ENCODE measurements at places on chromosomes 6 and 20.

- DNase-seq, result no peak
These were observed 187.1 kb downstream of the MYLK4 start for GRCh38 chr6:2563635-2564034.

DNA sequence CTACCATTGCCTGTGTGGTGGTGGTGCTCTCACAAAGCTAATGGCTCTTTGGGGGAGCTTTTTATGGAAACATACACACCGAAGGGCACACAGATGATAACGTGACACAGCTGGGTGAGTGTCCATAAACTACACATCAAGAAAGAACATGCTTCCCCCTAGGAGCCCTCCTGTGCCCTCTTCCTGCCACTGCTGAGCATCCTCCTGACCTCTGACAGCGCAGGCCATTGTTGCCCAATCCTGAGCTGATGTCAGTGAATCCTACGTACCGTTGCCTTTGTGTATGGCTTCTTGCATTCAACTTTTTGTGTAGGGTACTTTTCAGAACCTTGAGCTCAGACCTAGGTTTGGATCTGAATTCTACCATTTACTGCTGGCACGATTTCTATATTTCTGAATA lies 65.8 kb upstream of the SLC22A1 start:
- no peak for DNase-seq

DNA sequence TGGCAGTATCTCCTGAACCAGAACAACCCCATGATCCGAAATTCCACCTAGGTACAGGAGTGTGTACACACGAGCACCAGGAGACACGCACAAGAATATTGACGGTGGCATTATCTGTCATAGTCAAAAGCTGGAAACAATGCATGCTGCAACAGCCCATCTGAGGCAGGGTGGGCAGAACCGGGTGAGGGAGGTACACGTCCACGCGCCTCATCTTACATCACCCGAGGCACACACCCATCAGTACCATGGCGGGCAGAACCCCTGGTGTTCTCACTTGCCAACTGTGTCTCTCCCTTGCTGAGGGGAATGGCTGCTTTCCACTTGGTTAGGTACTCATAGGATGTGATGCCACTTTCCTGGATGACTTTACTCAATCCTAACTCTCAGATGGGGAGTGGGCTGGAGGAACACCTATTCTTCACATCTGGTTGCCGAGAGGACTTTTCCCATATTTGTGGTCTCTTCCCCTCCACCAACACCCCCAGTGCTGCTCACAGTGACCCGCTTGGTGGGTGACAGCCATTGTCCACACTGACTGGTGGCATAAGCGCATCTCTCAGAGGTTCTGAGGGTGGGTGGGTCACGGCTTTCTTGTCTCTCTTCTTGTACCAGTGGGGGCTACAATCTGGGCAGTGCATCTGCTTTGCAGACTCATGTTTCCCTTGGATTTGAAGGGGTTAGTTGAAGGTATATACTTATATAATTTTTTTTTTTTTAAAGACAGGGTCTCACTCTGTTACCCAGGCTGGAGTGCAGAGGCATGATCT lies 13.5 kb downstream of the PPP1R3G start:
- DNase-seq, result no peak

GRCh38 chr20:42721923-42722322 lies 467.8 kb downstream of the PTPRT start:
- DNase-seq, result no peak

DNA sequence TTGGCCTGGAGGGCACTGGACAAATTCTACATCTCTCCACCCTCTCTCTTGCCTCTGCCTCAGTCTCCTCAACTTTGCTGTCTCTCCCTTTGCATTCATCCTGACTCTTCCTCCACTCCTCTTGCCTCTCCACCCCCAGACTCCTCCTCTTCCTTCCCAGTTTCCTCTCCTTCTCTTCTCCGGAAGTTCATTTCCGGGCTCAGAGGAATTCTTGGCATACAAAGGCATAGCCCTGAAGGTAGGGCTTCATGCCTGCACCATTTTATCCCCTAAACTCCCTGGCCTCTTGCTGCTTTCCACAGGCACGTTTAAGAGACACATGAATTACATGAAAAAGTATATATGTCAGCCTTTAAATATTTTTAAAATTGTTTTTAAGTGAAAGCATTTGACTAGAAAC lies 10.6 kb downstream of the BFSP1 start:
- DNase-seq, result no peak

DNA sequence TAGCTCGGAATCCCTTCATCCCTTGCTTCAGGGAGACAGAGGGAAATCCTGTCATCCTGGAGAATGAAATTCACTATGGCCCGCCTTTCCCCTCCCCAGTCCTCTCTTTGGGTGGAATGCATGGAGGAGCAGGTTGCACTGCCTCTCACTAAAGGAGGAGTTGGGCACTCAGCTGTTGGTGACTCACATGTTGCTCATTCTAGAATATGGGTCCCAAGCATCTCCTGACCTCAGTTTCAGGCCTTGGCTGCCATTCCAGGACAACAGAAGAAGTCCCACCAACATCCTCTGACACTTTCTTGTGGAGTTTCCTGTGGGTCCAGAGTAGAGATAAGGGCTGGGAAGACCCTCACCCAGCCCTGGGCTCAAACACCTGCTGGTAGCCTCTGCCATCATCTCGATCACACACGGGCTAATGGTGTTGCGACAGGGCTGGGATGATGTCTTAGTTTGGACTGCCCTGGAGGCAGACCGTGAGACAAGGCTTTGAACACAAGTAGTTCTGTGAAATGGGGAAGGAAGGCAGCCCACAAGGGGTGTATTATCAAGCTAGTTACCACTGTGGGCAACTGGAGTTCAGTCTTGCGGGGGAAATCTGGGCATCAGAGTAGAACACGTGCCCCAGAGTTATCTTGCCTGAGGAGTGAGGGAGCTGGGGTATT lies 52.4 kb upstream of the RNF24 start:
- DNase-seq, result peak; percentile 71

GRCh38 chr6:168153553-168153952 lies 74.5 kb upstream of the FRMD1 start:
- no peak for DNase-seq

GRCh38 chr6:110781522-110782214 lies 33.6 kb downstream of the CDK19 start:
- DNase-seq, result no peak

DNA sequence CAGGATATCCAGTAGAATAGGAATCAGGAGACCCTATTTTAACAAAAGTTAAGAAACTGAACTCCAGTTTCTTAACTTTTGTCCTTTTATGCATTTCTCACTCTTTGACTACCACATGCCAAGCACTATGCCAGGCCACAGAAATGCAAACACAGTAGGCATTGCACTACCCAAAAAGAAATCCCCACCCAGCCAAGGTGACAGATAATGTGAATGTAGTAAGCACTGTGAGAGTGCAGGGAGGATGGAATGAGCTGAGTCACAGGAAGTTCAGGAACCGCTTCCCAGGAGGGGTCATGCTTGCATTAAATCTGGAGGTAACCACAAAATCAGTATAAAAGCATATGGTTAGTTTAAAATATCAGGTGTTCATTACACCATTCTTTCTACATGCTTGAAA lies 20.1 kb upstream of the FAM83C start:
- DNase-seq, result no peak

DNA sequence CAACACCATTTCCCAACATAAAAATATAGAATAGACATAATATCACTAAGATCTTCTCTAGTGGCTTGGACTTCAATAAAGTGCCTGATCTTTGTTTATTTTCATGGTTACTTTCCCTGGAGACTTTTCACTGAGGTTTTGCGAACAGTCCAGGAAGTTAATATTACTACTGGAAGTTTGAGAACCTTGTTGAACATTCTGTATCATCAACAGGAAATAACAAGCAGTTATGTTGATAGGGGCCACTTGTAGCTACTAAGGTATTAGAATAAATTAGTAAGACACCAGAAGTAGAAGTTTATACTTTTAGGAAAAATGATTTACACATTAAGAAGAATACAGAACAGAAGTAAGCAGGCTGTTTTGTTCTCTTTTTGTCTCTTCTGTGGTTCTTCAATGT lies 180.2 kb downstream of the TFAP2B start:
- no peak for DNase-seq

- no peak for DNase-seq
These were observed 23.5 kb downstream of the ZBTB9 start for GRCh38 chr6:33477864-33478263.

- no peak for DNase-seq
These were observed 596.0 kb downstream of the EPM2A start for GRCh38 chr6:145139140-145139850.

- no peak for DNase-seq
These were observed 258.2 kb downstream of the QKI start for GRCh38 chr6:163672710-163673109.

DNA sequence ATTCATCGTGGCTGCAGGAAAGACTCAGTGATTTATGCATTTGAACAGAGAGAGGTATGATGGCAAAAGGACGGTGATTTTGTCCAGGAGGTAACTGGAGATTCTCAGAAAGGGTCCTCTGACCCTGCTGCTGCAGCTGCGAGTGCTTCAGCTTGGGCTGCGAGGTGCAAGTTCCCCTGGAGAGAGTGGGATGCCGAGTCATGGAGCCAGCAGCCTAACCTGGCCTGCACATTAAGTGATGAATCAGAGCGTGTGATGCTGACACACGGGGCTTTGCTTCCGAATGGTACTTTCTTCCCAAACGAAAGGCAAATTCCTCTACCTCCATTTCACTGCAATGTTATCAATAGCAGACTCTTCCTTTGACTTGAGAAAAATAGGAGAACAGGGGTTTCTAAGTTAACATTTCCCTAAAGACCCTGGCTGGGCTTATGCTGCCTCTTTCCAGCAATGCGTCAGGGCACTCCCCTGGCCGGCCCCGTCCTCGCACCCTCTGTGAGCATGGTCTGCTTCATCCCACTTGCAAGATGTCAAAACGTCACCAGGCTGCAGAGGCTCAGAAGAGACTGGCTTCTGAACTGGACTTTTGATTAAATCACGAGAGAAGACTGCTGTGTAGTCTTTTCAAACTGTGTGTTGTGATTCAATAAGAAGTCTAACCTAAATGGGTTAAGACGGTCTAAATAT lies 628.0 kb upstream of the AGPAT4 start:
- no peak for DNase-seq

DNA sequence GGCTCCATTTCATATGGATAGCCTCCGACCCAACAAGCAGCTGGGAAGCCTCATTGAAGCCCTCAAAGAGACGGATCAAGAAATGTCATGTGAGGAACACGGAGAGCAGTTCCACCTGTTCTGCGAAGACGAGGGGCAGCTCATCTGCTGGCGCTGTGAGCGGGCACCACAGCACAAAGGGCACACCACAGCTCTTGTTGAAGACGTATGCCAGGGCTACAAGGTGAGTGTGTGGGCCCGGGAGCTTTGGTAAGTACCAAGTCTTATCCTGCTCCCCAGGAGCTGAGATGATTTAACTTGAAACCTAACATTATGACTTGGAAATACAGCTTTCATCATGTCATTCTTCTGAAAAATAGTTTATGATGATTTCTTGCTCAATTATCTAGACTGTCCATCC lies 4.1 kb downstream of the TRIM38 start:
- DNase-seq, result no peak

DNA sequence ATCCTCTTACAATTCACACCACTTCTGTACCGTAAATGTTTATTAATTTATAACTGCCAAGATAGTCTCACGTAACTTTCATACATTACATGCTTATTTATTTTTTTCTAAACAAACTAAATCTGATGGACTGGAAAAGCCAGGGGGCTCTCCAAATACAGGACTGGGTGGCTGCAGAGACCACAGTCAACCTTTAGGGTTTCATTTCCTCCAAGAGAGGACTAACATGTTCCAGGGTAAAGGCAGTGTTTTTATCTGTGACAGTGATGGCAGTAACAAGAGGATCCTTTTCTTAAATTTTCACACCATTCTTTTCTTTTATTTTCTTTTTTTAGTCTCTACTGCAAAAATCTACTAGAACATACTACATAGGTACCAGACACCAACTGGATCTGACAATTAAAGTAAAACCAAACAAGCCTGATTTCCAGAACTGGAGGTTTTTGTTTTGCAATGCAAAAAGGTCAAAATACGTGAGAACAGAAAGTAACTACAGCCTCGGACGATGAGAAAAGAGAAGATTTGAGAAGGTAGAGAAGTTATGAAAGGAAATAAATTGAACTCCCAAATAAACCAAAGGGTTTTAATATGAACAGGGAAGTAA lies 1.2 kb downstream of the LMBRD1 start:
- peak; percentile 38 for DNase-seq

DNA sequence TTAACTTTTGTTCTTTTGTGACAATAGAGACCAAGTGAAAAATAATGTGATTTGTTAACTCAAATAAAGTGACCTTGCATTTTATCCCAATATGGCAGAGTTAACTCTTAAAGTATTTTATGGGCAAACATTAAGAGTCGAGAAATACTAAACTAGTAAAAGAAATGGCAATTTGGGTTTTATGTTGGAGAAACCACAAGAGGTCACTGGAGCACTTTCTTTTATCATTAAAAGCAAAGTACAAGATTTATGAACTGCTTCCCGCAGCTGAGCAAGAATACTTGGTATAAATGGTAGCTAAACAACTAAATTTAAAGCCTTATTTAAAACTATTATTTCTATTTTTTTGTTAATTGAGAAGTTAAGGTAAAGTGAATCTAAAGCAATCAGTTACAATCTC lies 33.5 kb upstream of the MCM9 start:
- peak; percentile 47 for DNase-seq

DNA sequence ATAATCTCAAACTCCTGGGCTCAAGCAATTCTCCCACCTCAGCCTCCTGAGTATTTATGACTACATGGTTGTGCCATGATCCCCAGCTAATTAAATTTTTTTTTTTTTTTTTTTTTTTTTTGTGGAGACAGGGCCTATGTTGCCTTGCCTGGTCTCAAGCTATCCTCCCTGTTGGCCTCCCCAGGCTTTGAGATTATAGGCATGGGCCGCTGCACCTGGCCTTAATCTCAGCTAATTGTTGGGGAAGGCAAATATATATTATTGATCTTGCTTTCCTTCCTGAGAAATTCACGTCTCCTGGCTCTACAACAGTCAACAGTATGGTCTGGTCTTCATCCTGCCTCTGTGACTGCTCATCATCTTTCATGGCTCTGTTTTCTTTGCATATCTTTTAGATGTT lies 20.1 kb downstream of the PCMT1 start:
- DNase-seq, result no peak

DNA sequence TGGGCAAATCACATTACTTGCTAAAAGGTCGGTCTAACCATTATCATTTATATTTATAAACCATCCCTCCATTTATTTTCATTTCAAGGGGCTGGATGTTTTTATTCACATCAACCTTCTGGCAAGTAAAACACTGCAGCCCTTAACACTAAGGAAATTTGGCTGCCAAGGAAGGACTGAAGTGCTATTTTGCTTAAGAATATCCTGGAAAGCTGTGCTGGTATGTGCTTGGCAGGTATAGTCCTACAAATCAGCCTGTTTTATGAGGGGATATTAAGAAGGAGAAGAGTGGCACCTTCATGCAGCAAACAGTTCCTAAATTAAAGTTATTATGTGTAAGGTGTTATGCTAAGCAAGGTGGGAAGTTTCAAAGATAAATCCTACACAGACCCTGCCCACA lies 9.8 kb downstream of the PHACTR2 start:
- DNase-seq, result no peak

DNA sequence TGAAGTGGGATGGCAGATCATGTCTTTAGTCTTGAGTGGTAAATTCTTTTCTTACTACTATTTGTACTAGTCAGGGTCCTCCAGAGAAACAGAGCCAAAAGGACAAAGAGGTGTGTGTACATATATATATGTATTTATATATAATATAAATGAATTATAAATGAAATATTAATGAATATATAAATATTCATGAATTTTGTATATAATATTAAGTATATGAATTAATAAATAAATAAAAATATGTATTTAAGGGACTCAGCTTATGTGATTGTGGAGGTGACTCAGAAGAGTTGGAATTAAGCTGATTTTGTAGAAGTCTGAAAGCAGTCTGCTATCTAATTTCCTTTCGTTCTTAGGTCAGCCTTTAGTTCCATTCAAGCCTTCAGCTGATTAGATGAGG lies 265.3 kb upstream of the MMS22L start:
- DNase-seq, result no peak
